ENCODE measurements at places on chromosomes 7 and 10.

GRCh38 chr7:43479042-43479441 lies 103.9 kb upstream of the STK17A start:
- DNase-seq: no peak

GRCh38 chr7:117091721-117092120 lies 138.4 kb downstream of the ST7 start:
- no peak for DNase-seq

- no peak for DNase-seq
Observed at GRCh38 chr10:3926675-3927525, 141.9 kb upstream of the KLF6 start.

GRCh38 chr7:35828817-35829216 lies 28.0 kb downstream of the SEPTIN7 start:
- DNase-seq: no peak

DNA sequence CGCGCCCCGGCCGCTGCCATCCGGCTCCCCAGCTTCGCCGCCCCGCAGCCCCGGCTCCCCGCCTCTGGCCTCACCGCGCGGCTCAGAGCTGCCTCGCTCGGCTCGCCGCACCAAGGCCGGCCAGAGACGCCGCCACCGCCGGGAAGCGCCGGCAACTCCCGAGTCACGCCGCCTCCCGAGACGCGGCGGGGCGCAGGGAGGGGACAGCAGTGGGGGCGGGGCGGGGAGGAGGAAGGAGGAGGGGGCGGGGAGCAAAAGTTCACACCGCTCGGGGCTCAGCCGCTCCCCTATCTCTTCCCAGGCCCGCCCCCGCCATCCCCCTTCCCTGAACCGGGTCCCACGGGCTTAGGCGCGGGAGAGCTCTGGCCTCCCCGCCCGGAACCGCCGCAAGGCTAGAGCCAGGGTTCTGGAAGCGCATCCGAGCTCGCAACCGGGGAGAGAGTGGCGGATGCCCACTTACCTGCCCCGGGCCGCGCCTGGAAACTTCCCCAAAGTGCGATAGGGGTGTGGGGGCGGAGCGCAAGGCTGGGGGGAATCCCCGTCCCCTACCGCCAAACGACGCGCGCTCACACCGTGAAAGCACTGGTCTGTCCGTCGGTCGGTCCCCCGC lies 1.0 kb downstream of the CHST15 start:
- peak; percentile 68 for DNase-seq

DNA sequence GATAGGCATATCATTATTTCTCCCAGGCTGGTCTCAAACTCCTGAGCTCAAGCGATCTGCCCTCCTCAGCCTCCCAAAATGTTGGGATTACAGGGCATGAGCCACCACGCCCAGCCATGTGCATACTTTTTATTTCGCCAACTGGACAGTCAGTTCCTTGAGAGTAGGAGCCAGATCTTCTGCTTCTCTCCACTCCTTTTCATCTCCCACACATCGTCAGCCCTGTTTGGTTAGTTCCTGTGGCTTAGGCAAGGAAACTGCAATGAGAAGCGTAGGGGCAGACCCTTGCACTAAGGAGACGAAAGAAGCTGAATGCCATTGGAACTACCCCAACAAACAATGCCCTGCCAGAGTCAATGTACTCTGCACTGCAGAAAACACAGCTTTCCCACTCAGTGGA lies 178.2 kb downstream of the TRIL start:
- no peak for DNase-seq

GRCh38 chr7:79619216-79619615 lies 165.7 kb upstream of the MAGI2 start:
- DNase-seq: no peak

Measured in hepatocyte (in vitro differentiated cells).